NCI-H1436 (cell line): ENCODE measurements at places on chromosomes 3 and 15.

DNA sequence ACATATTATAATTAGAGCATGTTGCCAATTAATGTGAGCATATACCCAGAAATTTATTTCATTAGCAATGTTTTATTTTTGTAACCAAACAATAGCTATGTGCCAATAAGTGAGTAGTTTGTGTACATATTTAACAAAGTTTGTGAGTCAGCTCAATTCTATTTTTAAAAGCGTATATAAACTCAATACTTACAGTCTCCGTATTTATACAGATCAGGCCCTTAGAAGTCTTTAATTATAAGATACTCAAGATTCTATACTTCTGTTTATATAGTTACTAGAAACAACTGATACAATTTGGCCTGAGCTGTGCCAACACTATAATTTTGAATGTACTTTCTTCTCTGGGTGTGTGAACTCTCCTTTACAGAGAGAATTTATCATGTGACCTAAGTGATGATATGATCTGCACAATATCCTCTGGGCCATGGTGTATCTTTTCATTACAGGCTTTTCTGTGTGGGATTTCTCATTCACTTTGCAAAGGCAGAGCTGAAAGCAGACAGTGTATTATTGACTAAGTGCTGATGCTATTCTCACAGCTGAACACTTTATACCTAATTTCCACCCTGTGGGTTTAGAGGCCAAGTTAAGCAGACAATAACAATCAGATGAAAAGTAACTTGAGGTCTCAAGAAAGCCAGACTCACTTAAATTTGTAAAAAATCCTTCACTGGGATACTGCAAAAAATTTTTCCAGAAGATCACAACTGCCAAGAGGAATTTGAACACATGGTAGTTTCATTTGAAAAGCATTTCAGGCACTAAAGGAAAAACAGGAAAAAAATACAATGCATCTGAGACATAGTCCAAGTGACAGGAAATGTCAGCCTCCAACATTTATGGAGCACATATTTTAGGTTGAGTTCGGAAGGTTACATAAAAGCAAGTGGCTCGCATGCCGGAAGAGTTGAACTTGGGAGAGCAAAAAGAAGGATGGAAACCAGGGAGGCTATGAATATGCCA lies 277.9 kb upstream of the SEMA6D start:
- DNase-seq: no peak

DNA sequence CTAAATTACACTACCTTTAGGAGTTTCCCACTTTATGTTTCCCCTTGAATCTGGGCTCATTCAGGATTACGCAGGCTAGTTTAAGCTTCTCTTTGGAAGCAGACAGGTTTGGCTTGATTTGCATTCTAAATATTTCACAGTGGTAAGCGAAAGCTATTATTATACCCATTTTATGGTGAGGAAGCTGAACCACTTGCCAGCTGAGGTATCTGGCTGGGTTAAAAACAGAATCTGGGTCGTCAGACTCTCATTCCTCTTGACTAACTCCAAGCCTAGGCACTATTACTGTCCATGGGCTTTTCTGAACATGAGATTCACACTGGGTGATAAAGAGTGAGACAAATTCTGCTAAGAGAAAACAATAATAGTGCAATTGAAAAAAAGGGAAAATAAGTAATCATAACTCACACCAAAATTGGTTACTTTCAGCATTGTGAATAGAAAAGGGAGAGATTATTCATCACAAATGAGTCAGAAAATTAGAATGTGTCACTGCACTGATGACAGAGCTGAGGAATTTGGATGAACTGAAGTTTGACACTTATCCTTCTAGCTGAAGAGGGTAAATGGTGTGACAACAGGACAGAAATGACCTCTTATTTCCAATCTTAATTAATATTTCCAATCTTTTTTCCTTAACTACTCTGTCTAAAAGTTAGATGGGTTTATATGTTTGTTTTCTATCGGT lies 211.3 kb downstream of the TIGIT start:
- no peak for DNase-seq

- no peak for DNase-seq
These were observed 115.7 kb downstream of the PDZRN3 start for GRCh38 chr3:73509066-73509465.

DNA sequence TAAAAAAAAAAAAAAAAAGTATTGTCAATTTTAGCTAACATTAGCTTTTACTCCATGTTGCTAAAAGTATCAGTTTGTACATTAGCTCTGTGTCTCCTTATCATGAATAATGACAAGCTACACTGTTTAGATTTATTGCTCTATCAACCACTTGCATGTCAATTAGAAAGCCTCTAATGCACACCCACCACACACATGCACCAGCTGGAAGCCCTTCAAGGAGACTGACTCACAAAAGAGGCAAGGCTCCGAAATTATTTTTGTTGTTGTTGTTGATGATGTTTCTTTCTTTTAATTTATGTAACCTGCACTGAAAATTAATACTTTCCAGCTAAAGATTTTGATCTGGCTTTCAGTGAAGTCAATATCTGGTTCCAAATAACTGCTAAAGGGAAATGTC lies 71.5 kb downstream of the ETFA start:
- DNase-seq: peak; percentile 66
